Suprapubic skin (tissue), 4 donors: ENCODE measurements at places on chromosomes 12 and 14. TPM values are rescaled to one million over a fixed set of nuclear protein-coding genes. Genes with fewer than 3 reads are reported as not detected.

Gene TMEM253
- total RNA-seq: 2.0 TPM

Gene TAS2R46
- 8.9 TPM for total RNA-seq

Gene ITGA7
- total RNA-seq: 15.5 TPM

Gene IQSEC3
- not detected for total RNA-seq

Gene LRRIQ1
- total RNA-seq: 0.16 TPM

Gene SLC11A2
- 108 TPM for total RNA-seq

Gene DCD
- 2,673 TPM for total RNA-seq

Gene CCDC196
- not detected for total RNA-seq

Gene ARMH4
- 3.9 TPM for total RNA-seq

Gene MRPL52
- total RNA-seq: 35.5 TPM

Gene RASSF9
- 1.9 TPM for total RNA-seq

Gene KRT7
- total RNA-seq: 105 TPM

Gene DDN
- total RNA-seq: 0.23 TPM

DNA sequence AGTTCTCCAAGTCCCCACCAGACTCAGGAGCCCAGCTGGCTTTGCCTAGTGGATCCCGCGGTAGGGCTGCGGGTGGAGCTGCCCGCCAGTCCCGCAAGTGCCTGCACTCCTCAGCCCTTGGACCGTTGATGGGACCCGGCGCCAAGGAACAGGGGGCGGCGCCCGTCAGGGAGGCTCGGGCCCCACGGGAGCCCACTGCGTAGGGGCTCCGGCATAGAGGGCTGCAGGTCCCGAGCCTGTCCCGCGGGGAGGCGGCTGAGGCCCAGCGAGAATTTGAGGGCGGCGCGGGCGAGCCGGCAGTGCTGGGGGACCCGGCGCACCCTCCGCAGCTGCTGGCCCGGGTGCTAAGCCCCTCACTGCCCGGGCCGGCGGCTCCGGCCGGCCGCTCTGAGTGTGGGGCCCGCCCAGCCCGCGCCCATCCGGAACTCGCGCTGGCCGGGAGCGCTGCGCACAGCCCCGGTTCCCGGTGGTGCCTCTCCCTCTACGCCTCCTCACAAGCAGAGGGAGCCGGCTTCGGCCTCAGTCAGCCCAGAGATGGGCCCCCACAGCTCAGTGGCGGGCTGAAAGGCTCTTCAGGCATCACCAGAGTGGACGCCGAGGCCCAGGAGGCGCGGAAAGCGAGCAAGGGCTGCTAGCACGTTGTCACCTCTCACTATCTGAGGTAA is 452.4 kb upstream of the LRFN5 start:
- no peaks in the 10 kb centered on the region for H3K4me1 ChIP-seq
- no peak for DNase-seq
- H3K36me3 ChIP-seq: no peaks in the 10 kb centered on the region
- no peak overlapping the region for H3K4me3 ChIP-seq

DNA sequence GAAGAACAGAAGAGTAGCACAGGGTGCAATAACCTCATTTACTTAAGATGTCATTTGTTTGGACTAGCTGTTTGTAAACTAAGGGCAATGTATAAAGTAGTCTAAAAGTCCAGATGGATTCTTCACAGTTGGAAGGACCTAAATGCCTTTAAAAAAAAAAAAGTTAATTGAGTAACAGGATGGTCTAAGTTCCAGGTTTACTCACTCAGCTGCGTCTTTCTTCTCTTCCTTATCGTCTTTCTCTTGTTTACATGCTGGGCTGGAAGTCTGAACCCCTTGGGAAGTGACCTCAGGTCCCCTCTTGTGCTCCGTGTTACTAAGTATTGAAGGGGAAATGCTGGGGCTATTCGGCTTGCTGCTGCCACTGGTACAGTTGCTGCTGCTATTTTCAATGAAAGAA is 82.5 kb downstream of the SH2B3 start:
- no peak overlapping the region for H3K27ac ChIP-seq
- H3K4me3 ChIP-seq: no peak overlapping the region

DNA sequence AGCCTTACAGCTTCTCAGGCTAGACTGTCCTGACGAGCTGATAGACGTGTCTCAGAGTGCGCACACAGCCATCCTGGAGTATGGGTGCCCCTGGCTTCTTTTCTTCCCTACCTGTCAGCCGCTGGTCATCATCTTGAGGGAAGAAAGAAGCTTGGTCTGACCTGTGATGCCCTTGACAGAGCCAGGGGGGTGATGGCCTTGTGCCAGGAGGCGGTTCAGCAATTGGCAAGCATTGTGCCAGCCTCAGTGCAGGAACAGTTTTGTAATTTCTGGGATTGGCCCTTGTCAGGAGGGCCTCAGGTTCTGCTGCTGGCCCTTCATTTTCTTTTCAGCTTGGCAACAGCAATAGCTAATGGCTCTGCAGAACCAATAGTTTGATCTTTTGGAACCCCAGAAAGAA is 80.1 kb downstream of the ADCK1 start:
- no peak overlapping the region for H3K27ac ChIP-seq
- H3K36me3 ChIP-seq: peaks cover 3% of the 10 kb centered on the region
- H3K27me3 ChIP-seq: no peaks in the 10 kb centered on the region
- peaks cover 14% of the 10 kb centered on the region for H3K4me1 ChIP-seq
- DNase-seq: no peak
- no peak overlapping the region for H3K4me3 ChIP-seq

DNA sequence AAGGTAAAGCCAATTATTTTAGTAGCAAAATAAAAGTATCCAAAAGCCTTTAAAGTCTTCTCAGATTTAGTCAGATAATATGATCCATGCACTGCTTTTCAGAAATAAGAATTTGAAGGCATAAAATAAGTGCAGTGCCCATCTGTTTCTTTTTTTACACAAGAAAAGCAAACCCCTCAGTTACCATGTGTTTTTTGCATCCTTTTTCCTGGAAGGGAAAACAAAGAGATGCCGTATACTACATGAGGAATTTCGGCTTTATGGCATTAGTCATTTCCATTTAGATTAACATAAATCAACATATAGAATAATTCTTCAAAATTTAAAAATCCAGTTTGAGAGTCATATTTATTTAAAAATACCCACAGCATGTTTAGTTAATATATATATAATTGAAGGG is 70.0 kb upstream of the GNPNAT1 start:
- peaks cover 20% of the 10 kb centered on the region for H3K36me3 ChIP-seq
- H3K27me3 ChIP-seq: no peaks in the 10 kb centered on the region
- H3K4me1 ChIP-seq: no peaks in the 10 kb centered on the region
- H3K4me3 ChIP-seq: no peak overlapping the region
- H3K27ac ChIP-seq: no peak overlapping the region

DNA sequence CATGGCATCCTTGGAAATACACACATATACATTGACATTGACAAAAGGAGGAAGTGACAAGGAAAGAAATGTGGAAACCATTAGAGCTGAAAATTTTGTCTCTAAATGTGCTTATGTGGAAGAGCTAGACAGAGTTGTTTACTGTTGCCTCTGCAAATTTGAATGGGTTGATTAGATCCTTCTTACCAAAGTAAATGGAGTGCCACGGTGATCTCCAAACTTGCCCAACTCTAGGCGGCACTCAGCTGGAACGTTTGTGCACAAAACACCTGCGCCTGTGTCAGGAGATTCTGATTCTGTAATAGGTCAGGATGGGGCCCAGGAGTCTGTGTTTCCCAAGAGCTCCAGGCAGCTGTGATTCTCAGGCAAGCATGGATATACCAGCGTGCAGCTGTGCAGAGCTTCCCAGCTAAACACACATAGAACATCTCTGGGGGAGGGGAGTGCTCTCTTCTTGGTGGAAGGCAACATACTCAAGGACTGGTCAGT is 77.8 kb upstream of the BDKRB2 start:
- no peak overlapping the region for H3K27ac ChIP-seq
- no peak for DNase-seq
- peaks cover 3% of the 10 kb centered on the region for H3K4me1 ChIP-seq
- no peaks in the 10 kb centered on the region for H3K27me3 ChIP-seq
- H3K4me3 ChIP-seq: no peak overlapping the region

DNA sequence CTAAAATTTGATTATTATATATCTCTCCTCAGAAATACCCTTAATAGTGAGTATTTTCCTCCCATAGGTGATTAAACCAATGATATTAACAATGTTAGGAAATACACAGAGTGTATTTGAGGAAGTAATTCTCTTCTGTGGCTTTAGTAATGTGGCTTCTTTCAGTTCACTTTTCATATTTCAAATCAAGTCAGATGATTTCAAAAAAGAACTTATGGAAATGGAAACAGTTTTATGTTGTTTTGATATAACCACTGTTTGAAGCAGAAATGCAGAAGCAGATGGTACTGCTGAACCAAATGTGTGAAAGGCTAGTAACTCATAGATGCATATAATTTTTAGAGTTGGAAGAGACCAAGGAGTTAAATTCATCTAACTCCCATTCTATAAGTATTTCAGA is 1.9 kb upstream of the GPR33 start:
- no peaks in the 10 kb centered on the region for H3K4me1 ChIP-seq
- DNase-seq: no peak
- H3K27me3 ChIP-seq: no peaks in the 10 kb centered on the region
- no peak overlapping the region for H3K27ac ChIP-seq

DNA sequence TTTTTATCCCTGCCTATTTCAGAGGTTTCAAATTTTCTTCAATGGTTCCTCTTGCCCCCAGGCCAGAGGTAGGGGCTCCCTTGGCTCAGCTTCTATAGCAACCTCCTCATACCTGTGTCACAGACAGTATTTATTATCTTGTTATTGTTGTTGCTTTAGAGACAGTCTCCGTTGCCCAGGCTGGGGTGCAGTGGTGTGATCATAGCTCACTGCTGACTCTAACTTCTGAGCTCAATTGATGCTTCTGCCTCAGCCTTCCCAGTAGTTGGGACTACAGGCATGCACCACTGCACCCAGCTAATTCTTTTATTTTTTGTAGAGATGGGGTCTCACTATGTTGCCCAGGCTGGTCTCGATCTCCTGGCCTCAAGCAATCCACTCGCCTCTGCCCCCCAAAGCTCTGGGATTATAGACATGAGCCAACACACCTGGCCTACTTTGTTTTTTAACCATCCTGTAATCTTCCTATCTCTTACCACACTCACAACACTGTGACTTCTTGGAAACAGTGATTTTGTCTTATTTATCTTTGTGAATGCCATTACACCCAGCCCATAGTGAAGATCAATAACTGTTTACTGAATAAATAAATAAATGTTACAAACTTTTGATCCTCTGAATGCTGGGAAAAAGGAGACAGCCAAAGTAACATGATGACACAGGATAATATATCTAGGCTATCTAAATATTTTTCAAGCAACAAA is 95.9 kb downstream of the PHLDA1 start:
- H3K4me3 ChIP-seq: no peak overlapping the region
- no peaks in the 10 kb centered on the region for H3K4me1 ChIP-seq
- H3K36me3 ChIP-seq: no peaks in the 10 kb centered on the region
- no peak overlapping the region for H3K27ac ChIP-seq
- H3K27me3 ChIP-seq: no peaks in the 10 kb centered on the region
- no peak for DNase-seq

DNA sequence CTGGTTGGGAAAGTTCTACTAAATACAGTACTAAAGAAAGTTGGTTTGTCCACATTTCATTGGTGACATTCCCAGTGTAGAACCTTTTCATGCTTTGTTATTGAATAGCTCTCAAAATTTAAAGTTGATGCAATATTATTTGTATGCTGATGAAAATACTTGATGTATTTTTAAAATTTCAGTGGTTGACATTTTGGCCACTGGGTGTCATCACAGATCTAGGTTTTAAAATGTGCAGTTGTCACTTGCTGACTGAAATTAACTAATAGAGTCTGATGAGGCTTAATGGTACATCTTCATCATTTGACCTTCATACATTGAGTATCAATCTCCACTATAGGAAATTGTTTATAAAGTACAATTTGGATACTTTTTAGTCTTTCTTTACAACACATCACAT is 37.1 kb downstream of the CMAS start:
- no peaks in the 10 kb centered on the region for H3K27me3 ChIP-seq
- no peak overlapping the region for H3K27ac ChIP-seq
- no peak for DNase-seq
- H3K4me1 ChIP-seq: no peaks in the 10 kb centered on the region
- no peak overlapping the region for H3K4me3 ChIP-seq

GRCh38 chr12:6612247-6612646 is 5.1 kb upstream of the CHD4 start:
- peak overlapping the region; percentile 92 for H3K27ac ChIP-seq
- H3K4me3 ChIP-seq: no peak overlapping the region
- peaks cover 44% of the 10 kb centered on the region for H3K4me1 ChIP-seq
- H3K27me3 ChIP-seq: no peaks in the 10 kb centered on the region
- no peak for DNase-seq
- H3K36me3 ChIP-seq: no peaks in the 10 kb centered on the region

- H3K27ac ChIP-seq: no peak overlapping the region
- H3K4me1 ChIP-seq: peaks cover 4% of the 10 kb centered on the region
- DNase-seq: peak; percentile 64
- no peaks in the 10 kb centered on the region for H3K36me3 ChIP-seq
- no peak overlapping the region for H3K4me3 ChIP-seq
- H3K27me3 ChIP-seq: peaks cover 14% of the 10 kb centered on the region
Measured at GRCh38 chr14:90235179-90235976, 21.0 kb upstream of the PSMC1 start.

DNA sequence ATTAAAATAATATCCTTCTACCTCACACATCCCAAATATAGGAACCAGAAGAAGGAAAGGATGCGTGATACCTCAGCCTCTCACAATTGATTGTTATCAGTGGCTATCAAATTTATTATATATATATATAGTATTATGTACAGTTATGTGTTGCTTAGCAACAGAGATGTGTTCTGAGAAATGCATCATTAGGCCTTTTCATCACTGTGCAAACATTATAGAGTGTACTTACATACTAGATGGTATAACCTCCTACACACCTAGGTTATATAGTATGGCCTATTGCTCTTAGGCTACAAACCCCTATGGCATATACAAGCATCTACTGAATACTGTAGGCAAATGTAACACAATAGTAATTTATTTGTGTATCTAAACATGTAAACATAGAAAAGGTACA is 34.0 kb downstream of the PYM1 start:
- no peaks in the 10 kb centered on the region for H3K27me3 ChIP-seq
- H3K27ac ChIP-seq: no peak overlapping the region
- no peak for DNase-seq
- no peaks in the 10 kb centered on the region for H3K36me3 ChIP-seq
- H3K4me3 ChIP-seq: no peak overlapping the region
- no peaks in the 10 kb centered on the region for H3K4me1 ChIP-seq

- no peaks in the 10 kb centered on the region for H3K27me3 ChIP-seq
- no peak overlapping the region for H3K27ac ChIP-seq
Measured at GRCh38 chr14:68268197-68268596, 448.6 kb downstream of the RAD51B start.

DNA sequence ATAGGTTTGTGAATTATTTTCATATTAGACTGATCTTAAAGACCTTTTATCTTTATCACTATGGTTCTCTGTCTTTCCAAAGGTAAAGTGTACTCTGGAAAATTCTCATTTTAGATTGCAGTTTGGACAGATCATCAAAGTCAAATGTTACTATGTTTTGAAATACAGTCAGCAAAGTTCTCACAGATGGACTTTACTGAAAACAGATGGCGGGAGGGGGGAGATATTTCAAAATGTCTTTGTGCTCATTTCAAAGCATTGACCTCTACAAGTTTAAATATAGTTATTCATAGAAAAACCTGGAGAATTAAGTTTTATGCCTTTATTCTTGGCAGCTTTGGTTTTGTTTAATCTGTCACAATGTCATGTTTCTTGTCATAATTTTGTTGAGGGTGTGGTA is 51.8 kb upstream of the LRTM2 start:
- peaks cover 7% of the 10 kb centered on the region for H3K36me3 ChIP-seq
- DNase-seq: no peak
- H3K4me3 ChIP-seq: no peak overlapping the region
- H3K27me3 ChIP-seq: no peaks in the 10 kb centered on the region
- peaks cover 6% of the 10 kb centered on the region for H3K4me1 ChIP-seq
